Tibial nerve (tissue), 4 donors: ENCODE measurements at places on chromosomes 5 and 9. TPM values are rescaled to one million over a fixed set of nuclear protein-coding genes. Genes with fewer than 3 reads are reported as not detected.

Gene GPR151
- not detected for total RNA-seq

Gene TYRP1
- total RNA-seq = not detected

Gene SPINK4
- not detected for total RNA-seq

Gene CMYA5
- total RNA-seq = 7.0 TPM

Gene ZNF883
- 0.98 TPM for total RNA-seq

Gene CCDC171
- 18.8 TPM for total RNA-seq

Gene LMAN2
- total RNA-seq = 144 TPM

Gene SPATA31C1
- not detected for total RNA-seq

Gene MLANA
- total RNA-seq = not detected

Gene ADAMTS12
- total RNA-seq = 10.1 TPM

Gene CDC20B
- total RNA-seq = not detected

Gene FOXD4L5
- 0.21 TPM for total RNA-seq

Gene PCDHGA2
- 9.6 TPM for total RNA-seq

Gene IFNA13
- not detected for total RNA-seq

Gene ACTBL2
- not detected for total RNA-seq

Gene DBN1
- 139 TPM for total RNA-seq

Gene C1QTNF2
- total RNA-seq = 5.7 TPM

Gene COL23A1
- 12.3 TPM for total RNA-seq

Gene AQP7
- 35.4 TPM for total RNA-seq

Gene ALDH1A1
- 247 TPM for total RNA-seq

Gene PCDHB12
- 11.8 TPM for total RNA-seq

Gene MARVELD2
- total RNA-seq = 1.2 TPM

Gene FBP2
- total RNA-seq = not detected
